ENCODE measurements at places on chromosomes 5 and 9. TPM values are rescaled to one million over a fixed set of nuclear protein-coding genes. Genes with fewer than 3 reads are reported as not detected.

The EIF4E1B gene
- not detected for total RNA-seq

The ZBTB43 gene
- total RNA-seq: 8.3 TPM

The NPR3 gene
- total RNA-seq: 0.26 TPM

The PCDHA9 gene
- 0.09 TPM for total RNA-seq

The FAM114A2 gene
- 29.7 TPM for total RNA-seq

The RALGPS1 gene
- total RNA-seq: 1.5 TPM

The BNIP1 gene
- total RNA-seq: 14.7 TPM

The HAND1 gene
- not detected for total RNA-seq

The NEK6 gene
- 13.2 TPM for total RNA-seq

The SNAPC4 gene
- total RNA-seq: 5.8 TPM

The SPINK7 gene
- not detected for total RNA-seq

The CKMT2 gene
- 0.54 TPM for total RNA-seq

The PLAC8L1 gene
- total RNA-seq: not detected

The PHF24 gene
- not detected for total RNA-seq

The SVEP1 gene
- total RNA-seq: under 0.01 TPM
